ENCODE measurements at places on chromosomes 1 and 21.

DNA sequence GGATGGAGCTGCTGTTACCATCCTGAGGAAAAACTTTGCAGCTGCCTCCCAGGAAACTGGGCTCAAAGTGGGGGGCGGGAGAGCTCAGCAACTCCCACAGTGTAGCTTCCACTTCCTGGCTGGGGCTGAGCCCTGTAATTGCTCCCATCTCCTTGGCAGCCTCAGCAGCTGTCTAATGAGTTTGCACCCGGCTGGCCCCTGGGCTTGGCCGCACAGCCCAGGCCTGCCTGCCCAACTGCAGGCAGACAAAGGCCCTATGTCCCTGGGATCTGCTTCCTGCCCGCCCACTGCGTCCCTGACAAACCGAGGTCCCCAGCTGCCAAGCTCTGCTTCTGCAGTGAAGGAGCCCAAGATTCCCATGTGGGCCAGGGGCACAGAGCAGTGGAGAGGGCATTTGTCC is 30.1 kb downstream of the EDN2 start:
- DNase-seq = no peak

- DNase-seq = no peak
Observed at GRCh38 chr1:201528631-201529252, 10.2 kb upstream of the NAV1 start.

DNA sequence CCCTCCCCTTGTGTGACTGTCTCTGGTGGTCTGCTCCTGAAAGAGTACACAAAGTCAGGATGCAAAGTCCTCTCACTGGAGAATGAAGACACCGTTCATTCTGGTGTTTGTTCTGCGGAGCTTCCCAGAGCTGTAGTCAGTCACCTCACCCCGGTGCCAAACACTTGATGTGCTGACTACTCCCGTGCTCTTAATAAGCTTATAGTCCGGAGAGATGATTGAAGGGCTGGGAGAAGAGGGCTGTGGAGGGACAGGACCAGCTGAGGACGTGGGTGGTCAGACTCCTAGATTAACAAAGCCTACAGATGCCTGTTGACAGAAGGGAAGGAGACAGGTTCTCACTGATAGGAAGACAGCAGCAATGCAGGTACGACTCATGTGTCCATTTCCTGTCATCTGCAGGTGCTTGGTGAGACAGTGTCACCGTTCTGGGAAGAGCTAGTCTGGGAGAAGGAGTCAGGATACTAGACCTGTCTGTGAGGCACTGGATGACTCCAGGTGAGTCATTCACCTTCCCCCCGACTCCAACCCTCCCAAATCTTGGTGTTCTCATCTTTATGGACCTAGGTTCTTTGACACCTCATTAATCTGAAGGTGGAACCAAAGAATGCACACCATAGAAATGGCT is 40.4 kb upstream of the LRRN2 start:
- DNase-seq = no peak

DNA sequence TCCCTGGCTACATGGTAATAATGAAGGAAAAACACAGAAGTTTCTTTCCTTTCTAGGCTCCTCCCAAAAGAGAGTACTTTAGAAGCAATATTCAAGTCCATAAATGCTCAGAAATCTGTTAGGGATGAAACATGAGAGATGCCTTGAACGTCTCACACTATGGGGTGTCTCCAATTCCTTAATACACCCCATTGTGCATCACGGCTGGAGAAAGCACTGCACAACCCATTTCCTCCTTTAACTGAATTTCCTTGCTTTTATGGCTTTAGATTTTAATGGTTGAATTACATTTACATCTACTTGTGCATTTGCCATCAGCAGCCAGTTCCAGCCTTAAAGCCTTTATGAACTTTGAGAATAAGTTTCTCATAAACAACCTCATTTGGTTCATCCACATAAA is 498.9 kb upstream of the PTBP2 start:
- no peak for DNase-seq

- DNase-seq = no peak
Observed at GRCh38 chr1:72109916-72110315, 172.4 kb downstream of the NEGR1 start.

DNA sequence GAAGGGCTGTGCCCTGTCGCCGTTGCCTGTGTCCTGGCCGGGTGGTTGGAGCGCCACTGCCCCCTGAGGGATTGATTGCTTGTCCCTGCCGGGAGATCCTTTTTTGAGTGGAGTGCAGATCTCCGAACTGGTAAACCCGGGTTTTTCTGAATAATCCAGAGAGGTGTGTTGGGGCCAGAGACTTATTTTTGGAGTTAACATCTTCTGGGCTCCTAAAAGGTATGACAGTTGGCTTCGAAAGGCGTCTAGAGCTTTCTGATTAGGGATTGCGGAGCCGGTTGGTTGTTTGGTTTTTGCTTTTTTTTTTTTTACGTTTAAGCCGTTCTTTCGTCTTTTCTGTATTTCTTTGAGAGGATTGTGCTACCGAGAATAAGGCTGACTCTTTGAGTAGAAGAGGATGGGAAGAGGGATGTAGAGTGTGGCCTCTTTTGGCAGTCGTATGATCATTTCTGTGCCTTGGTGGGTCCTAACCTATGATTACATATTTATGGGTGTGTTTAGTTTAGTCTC is 756 bp downstream of the RLF start:
- DNase-seq = no peak

- DNase-seq = no peak
Observed at GRCh38 chr1:172239901-172240300, 180.6 kb upstream of the C1orf105 start.

All from activated CD8-positive, alpha-beta memory T cell treated with anti-CD3 and anti-CD28 coated beads for 1 hour (primary cell).